Stimulated activated CD8-positive, alpha-beta memory T cell treated with anti-CD3 and anti-CD28 coated beads, Interleukin-7, amount 100 ng/mL, for 1 hour (primary cell): ENCODE measurements at places on chromosomes 6 and 20.

- no peak for DNase-seq
Observed at GRCh38 chr6:75107913-75108312, 97.9 kb downstream of the COL12A1 start.

- no peak for DNase-seq
Observed at GRCh38 chr6:148520109-148520841, 177.6 kb downstream of the SASH1 start.

GRCh38 chr6:21046276-21046675 lies 512.0 kb downstream of the CDKAL1 start:
- no peak for DNase-seq

- DNase-seq = no peak
Observed at GRCh38 chr6:127272576-127272975, 5.9 kb downstream of the RNF146 start.

DNA sequence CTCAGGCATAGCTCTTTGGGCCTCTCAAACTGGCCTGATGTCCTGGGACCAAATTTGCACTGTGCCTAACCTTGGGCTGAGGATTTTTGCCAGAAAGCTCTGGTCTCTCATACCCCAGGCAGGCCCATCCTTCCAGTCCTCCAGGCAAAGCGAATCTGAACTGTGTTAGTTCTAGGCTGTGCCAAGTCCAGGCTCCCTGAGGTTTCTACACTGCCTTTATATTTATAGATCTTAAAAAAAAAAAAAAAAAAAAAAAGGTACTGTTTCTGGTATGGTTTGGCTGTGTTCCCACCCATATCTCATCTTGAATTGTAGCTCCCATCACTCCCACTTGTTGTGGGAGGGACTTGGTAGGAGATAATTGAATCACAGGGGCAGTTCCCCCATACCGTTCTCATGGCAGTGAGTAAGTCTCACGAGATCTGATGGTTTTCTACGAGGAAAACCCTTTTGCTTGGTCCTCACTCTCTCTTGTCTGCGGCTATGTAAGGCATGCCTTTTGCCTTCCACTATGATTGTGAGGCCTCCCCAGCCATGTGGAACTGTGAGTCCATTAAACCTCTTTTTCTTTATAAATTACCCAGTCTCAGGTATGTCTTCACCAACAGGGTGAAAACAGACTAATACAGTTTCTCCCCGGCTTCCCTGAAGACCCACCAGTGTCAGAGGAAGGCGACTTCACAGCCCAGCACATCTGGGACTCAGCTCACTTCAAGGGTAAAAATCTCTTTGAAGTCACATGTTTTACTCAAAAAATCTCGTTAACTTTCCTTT lies 39.0 kb upstream of the TBXT start:
- DNase-seq = no peak

- no peak for DNase-seq
Observed at GRCh38 chr6:43378631-43379030, 9.2 kb upstream of the ZNF318 start.

- no peak for DNase-seq
Observed at GRCh38 chr20:57080796-57081195, 185.6 kb downstream of the BMP7 start.

- DNase-seq = no peak
Observed at GRCh38 chr6:169864148-169865020, 113.0 kb downstream of the ERMARD start.

GRCh38 chr6:123986938-123987337 lies 183.3 kb downstream of the NKAIN2 start:
- no peak for DNase-seq
